Skin of body (tissue), 3 donors: ENCODE measurements at places on chromosomes 11 and 22.

DNA sequence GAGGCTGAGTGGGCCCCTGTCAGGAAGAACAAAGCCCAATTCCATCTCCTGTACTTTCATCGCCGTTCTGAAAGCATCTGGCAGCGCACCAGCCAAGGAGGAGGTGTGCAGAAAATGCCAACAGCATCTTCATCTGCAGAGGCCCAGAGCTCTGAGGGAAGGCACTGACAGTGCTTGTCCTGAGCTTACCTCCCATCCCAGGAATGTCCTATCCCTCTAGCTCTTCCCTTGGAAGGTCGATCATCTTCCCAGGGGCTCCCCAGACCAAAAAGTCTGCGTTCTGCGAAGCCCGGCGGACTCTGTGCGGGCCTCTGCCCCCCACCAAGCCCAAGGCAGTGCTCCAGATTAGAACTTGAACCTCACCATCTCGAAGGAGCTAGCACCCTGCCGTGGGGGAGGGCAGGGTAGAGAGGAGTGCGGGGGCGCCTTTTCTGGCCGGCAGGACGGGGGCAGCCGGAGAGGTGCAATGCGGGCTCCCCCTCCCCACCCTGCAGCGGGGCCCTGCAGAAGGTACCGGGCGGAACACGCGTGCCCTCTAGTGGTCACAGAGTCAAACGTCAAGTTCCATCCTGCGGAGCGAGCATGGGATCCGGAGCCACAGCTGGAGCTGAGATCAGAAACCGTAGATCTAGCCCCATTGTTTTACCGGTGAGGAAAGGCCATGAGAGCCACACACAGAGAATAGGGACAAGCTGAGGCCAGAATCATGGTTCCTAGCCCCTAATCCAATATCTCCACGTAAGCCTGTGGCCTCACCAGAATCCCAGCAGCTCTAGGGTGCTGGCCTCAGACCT is 5.0 kb downstream of the SCN2B start:
- DNase-seq = peak; percentile 39

DNA sequence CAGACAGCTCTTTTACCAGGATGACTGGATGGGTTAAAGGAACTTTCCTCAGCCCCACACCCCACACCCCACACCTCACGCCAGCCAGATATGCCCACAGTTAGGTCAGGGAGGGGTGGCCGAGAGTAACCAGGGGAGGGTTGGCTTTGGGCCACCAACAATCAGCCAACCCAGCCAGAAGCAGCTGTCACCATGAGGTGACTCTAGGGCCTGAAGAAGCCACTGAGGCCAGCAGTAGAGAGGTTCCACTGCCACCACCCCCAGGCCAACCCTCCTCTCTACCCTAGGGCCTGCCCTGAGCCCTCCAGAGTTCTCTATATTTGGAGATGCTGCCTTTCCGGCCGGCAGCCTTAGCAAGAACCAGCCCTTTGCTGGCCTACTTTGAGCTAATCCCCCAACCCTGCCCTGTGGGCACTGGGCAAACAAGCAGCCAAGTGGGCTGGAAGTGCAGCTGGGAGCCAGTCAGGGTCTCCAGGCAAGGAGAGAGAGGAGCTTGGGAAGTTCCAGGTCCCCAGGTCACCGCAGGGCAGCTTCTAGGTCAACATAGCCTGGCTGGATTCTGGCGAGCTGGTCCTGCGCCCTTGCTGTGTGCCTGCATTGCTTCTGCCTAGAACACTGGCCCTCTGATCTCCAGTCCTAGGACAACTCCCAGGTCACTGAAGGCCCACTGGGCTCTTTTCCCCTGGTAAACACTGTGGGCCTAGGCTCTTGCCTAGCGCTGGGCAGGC is 12.0 kb upstream of the SYT8 start:
- DNase-seq = no peak

DNA sequence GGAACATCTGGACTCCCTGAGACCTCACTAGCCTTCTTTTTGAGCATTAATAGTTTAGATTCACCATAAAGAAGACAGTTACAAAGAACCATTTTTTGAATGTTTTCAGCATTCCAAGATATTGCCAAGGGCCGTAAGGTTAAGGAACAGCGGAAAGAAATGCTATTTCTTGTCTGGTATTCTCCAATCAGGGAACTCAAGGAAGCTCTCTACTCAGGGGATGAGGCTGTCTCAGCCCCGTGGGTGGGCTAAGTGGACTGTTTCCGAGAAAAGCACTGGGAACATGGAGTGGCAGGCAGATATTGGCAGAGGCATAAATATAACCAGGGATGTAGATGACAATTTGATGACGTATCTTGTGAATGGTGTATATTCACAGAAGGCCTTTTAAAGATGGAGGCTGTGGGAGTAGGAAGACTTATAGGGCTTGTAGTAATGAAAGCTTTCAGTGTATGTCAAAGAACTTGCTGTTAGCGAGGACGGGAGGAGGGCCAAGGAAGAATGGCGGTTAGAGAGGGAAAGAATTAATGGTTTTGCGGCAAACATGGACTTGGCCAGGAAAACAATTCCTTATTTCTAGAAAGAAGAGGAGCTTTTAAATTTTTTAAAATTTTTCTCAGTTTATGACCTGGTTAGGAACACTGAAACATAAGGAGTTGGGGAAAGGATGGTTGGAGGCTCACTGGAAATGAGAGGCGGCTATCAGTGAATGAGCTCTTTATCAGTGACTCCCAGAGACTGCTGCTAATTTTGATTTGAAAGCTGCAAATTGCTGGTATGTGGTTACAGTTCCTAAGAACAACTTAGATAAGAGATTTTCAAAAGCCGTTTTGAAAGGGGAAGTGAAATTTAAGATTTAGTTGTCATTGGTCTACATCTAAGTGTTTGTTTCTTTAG is 64.6 kb downstream of the ST3GAL4 start:
- DNase-seq = peak; percentile 67

DNA sequence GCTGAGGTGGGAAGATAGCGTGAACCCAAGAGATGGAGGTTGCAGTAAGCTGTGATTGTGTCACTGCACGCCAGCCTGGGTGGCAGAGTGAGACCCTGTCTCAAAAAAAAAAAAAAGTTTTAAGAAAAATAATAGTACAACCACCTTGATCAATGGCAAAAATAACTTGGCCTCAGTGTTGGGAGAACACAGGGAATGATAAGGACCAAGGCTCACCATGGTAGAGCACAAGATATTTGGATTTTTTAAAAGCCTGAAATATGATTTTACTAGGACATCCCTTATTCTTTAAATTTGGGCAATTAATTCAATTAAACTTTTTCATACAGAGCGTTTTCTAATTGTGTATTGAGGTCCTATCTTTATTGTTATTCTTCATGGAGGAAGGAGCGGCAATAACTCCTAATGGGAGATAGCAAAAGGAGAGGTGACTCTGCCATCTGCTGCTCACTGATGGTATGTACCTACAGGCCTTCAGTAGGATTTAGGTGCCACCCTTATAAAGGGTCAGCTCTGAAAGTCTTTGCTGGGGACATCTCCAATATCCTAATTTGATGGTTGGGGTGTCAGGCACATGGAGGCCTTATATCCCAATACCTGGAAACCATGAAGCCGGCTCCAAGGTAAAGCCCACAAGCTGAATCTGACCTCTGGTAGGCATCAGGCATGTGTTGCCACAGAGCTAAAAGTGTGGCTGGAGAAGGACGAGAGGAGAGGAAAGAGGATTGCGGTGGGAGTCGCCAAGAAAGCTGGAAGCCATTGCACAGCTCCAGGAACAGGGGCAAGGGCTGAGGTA is 21.9 kb upstream of the POLD3 start:
- no peak for DNase-seq

GRCh38 chr11:30729187-30729713 is 143.1 kb upstream of the MPPED2 start:
- DNase-seq = no peak

- no peak for DNase-seq
Measured at GRCh38 chr11:57349491-57350274, 11.5 kb downstream of the P2RX3 start.

DNA sequence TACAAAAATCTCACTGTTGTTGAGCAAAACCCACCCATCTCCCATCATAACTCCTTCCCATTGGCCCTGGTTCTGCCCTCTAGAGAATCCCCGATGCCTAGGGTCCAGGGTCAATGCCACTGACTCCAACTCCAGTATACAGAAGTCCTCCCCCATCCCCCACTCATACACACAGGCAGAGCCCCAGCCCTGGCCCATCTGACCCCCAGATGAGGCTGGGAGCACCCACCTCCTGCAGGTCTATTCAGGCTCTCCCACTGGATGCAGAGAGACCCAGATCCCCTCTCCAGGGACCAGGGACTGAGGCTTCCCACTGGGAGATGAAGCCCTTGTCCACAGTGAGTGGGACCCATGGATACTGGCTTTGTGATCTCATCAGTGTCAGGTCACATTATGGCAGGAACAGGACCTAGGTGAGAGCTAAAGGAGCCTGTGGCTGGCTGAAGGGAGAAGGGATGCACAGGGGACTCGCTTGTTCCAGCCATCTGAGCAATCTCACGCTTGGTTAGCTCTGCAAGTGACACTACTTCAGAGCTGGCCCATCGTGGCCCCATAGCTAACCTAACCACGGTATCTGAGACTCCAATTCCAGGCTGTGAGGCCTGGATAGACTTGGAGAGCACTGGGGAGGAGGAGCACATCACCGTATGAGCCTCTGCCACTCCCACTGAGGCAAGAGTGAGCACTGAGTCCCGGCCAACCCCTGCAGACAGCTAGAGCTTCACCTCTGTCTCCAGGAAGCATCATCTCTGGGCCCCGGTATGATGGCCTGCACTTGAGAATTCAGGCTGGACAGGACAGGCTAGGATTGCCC is 35.7 kb downstream of the TRIM29 start:
- no peak for DNase-seq

- no peak for DNase-seq
Measured at GRCh38 chr11:77040401-77040777, 6.2 kb downstream of the B3GNT6 start.

GRCh38 chr11:87444993-87445392 is 407.3 kb downstream of the TMEM135 start:
- DNase-seq = peak; percentile 81

GRCh38 chr11:67056267-67057204 is at the start of gene RHOD:
TSS of gene RHOD (plus strand) at chr11:67056847. CDS start at chr11:67056903, 56 bp downstream.
- DNase-seq = no peak
